Hepatocyte (in vitro differentiated cells): ENCODE measurements at places on chromosomes 5 and 9.

DNA sequence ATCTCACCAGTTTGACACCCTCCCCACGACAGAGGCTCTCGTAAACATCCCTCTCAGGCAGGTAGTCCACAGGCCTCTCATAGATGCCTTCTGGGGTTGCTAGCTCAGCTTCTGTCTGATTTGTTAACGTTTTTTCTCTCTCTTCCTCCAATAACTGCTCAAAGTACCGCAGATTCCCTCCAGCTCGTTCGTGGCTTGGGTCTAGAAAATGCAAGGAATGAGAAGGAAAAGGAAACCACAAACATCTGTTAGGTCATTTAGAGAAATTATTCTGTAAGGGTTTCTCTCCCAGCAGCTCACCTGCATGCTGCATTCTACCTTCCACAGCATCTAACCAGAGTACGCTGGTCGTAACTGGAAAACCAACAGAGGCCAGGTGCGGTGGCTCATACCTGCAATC is 18.5 kb downstream of the P4HA2 start:
- DNase-seq = no peak

DNA sequence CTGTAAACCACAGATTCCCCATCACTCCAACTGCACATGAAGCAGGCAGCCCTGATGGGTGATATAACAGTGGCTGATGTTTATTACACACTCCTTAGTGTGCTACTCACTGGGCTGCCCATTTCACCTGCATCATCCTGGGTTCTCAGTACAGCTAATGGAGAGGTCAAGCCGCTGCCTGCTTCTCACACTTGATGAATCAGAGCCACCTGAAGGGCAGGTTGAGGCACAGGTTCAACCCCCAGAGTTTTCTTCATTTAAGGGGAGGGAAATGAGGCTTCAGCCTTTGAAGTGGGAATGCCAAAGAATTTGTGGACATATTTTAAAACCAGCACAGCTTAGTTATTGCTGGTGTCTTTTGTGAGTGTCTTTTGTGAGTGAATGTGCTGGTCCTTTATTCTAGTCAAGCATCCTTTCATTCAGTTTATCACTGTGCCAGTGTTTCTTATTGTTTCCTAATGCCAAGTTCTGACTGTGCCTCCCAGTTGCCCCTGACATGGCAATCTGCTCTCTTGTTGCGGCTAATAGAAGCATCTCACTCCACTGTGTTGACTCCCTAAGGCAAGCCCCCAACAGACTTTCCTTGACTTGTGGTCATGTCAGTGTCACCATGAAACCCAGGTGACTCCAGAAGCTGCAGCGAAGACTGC is 109.2 kb downstream of the FBXL7 start:
- no peak for DNase-seq

GRCh38 chr5:140356853-140357725 is 2.9 kb upstream of the SLC4A9 start:
- DNase-seq = no peak

- no peak for DNase-seq
Observed at GRCh38 chr9:117249799-117250198, 165.1 kb downstream of the ASTN2 start.

GRCh38 chr5:78858364-78858763 is 126.7 kb downstream of the ARSB start:
- no peak for DNase-seq

DNA sequence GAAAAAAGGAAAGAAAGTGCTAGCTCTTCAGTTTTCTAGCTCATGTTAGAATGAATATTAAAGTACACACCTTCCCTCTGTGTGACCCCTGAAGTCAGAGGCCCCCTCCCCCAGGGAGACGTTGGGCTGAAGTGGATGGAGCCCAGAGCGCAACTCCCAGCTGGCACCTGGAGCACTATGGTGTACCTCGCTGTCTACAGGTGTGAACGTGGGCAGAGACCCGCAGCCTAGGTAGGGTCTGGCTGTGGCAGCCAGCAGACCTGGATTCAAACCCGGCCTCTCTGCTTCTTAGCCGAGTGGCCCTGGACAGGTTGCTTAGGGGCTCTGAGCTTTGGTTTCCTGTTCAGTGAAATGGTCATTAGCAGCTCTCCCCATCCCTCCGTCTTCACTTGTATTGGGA is 6.3 kb downstream of the TOR2A start:
- DNase-seq = no peak

GRCh38 chr5:132586063-132586462 is 29.3 kb downstream of the RAD50 start:
- no peak for DNase-seq
